ENCODE measurements at places on chromosomes 6 and 20.

DNA sequence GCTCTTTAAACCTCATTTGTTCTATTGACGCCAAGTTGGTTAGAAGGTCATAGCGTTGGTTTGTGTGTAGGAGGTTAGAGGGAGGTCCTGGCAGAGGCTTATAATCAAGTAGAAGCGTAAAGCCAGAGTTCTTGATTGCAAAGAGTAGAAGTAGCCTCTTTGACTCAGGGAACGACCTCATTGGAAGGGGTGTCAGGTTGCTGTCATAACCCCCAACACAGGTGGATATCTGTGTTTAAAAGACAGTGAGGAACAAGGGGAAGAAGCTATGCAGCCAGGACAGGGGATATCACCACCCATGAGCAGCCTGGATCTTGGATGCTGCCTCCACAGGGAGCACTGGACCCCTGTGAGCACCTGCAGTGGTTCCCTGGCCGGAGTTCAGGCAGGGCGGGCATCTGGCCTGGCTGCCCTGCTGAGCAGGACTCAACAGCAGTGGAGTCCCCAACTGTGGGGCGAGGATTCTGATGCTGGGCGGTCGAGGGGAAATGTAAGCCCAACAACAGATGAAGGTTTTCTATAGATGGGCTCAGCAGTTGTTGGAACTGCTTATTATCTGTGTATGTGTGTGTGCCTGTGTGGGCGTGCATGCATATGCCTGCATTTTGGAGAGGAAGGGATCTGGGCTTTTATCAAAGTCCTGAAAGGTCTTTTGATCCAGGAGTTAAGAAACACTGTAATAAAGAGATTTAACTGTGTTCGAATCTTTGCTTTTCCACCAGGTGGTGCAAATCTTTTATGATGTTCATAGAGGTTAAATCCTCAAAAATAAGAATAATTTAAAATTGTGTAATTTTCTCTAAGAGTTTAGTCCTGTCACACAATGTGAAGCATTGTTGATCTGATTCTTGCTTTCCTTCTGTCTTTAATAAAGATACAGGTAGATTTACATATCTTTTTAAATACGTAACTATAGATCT lies 27.7 kb downstream of the HIVEP1 start:
- DNase-seq: no peak

GRCh38 chr20:4465855-4466545 lies 255.7 kb upstream of the PRND start:
- no peak for DNase-seq

- DNase-seq: no peak
Observed at GRCh38 chr20:56989516-56989915, 276.9 kb downstream of the BMP7 start.

- DNase-seq: peak; percentile 87
Observed at GRCh38 chr20:46215913-46216707, 92.2 kb downstream of the CDH22 start.

- DNase-seq: no peak
Observed at GRCh38 chr6:81204731-81205130, 547.8 kb downstream of the TENT5A start.

- no peak for DNase-seq
Observed at GRCh38 chr6:5278047-5278446, 16.7 kb downstream of the FARS2 start.

- DNase-seq: no peak
Observed at GRCh38 chr6:11648889-11649288, 111.3 kb downstream of the TMEM170B start.

GRCh38 chr6:20939161-20939775 lies 405.0 kb downstream of the CDKAL1 start:
- DNase-seq: no peak

DNA sequence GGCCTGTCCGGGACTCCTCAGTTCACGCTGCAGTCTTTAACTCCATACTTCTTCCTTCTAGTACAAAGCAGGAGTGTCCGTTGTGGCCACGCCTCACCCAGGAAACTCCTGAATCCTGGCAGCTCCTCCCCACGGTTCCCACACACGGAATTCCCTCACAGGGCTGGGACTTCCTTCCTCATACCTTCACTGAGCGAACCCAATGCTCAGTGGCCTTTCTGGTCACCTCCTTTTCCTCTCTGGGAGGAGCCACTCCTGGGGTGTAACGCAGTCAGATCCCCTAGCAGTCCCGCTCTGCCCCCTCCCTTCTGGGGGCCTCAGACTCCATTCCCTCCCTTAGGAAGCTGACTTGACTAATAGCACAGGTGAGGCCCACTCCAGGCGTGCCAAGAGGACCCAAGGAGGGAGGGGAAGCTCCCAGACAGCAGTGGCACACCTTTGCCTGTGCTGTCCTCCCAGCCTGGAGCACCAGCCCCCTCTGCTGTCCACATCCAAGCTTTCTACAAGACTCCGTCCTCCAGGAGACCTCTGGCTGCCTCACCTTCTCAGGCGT lies at the start of gene SLC52A3:
SLC52A3 (minus strand) TSS at position 75 of the 553 bp plus-strand sequence. CDS start 2,726 bp downstream, outside the sequence.
- DNase-seq: no peak

DNA sequence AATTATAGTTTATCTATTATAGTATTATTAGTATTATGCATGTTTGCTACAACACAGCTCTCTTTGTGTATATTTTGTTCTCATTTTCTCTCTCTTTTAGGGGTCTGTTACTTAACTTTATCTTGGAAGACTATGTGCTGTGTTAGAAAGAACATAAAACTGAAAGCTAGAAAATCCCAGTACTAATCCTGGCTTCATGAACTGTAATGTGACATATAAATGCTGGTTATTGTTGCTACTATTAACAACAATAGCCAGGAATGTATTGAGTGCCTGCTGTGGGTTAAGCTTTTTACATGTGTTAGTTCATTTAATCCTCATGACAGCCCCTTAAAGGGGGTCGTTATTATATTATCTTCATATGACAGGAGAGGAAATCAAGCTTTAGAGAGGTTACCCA lies 170.0 kb upstream of the DTNBP1 start:
- DNase-seq: no peak

DNA sequence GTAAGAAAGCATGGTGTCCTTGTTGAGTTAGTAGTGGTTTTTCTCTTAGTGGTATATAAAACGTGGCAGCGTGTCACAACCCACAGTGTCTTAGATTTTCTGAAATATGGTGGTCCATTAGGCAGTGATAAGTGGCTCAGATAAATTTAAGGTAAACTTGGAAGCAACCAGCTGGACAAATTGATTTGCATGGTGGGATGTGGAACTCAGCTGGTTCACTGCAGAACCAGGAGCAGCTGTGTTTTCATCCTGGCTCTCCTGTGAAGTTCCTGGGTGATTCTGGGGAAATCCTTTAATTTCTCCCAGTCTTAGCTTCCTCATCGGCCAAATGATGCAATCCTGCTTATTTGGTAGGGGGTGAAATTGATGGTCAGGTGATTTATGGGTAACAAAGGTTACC lies 32.9 kb upstream of the EEF1E1 start:
- DNase-seq: no peak

DNA sequence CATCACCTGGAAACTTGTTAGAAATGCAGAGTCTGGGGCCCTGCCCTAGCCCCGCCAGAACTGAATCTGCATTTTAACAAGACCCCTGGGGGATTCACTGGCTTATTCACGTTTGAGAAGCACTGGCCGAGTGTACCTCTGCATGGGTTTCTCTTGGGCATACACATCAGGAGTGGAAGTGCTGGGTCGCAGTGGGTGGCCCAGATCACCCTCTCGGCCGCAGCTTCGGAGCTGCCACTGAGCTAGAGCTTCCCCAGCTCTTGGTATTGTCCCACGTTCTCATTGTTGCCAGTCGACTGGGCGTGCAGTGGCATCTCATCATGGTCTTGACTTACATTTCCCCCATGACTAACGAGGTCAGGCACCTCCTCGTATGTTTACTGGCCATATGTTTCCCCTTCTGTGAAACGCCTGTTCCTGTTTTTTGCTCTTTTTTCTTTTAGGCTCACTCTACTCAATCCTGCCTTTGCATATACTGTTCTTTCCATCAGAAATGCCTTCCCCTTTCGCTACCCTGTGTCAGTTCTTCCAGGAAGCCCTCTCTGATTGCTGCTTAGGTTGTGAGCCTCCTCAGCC lies 3.0 kb upstream of the DLGAP4 start:
- no peak for DNase-seq

DNA sequence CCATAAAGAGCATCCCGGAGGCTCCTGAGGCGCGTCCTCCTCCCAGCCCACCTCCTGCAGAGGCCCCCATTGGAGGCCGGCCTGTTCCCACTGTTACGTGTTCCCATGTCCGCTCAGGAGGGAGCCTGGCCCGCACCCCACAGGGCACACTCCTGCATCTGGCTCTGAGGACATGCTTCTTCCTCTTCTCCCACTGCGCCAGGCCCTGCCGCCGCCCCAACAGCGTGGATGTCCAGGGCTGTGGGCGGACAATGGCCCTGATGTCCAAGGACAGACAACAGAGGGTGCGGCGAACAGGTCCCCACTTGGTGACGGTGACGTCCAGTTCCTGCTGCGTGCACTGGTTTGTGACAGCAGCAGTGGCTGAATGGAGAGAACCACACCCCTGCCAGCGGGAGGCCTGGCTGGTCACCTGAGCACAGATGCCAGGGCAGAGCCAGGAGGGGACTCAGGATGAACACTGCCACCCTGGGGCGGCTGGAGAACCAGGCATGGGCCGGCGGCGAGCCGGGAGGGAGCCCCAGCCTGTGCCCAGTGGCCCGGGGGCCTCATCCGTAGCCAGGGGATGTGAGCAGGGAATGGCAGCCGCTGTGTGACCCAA lies 26.6 kb downstream of the FRMD1 start:
- DNase-seq: no peak

DNA sequence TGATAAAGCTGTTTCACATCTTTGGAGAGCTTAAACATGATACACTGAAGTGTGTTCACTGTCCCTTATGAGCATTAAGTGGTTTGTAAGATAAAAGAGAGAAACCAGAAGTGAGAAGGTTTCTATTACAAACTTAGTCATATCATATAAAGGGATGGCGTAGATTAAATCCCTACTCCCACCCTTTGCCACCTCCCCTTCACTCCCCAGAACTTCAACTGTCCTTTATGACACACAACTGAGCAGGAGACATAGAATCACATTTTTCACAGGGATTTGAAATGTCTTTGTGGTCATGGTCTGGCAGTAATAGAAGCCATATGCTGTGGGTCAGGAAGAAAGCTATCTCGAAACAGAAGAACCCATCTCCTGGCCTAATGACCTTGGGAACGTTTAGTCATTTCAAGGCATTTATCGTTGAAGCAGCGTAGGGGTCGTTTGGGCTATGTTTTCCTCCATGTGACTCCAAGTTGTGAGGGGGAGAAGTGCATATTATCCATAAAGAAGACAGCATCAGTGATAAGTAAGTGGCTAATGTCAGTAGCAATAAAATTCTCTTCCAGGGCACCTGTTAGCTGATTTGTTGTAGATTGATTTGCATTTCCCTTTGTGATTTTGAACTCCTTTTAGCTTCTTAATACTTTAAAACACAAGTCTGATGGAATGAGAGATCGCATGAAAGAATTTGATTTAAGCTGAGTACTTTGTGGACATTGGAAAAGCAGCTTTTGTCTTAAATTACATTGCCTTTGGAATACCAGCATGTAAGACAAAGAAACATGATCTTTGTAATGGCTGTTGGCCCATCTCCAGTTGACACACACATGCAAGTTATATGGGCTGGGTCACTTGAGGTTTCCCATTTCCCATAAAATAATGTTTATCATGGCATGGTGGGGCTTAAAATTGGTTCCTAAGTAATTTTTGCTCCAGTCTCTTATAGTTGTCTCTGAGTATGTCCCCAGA lies 501.5 kb upstream of the FLRT3 start:
- DNase-seq: no peak

GRCh38 chr6:152112491-152113261 lies 305.2 kb downstream of the ESR1 start:
- no peak for DNase-seq

DNA sequence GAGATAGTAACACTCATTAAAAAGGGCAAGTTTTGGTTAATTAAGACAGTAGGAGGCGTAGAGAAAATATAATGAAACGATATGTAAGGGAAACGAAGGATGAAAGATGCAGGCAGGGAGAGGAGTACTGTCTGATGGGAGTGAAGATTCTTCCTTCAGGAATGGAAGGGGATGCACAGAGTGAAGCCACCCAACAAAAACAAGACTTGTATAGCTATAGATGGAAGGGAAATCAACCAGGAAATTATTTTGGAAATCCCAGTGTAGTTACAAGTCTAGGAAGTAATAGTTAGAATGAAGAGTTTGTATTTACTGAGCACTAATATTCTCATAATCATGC lies 19.7 kb upstream of the HLA-DRB1 start:
- DNase-seq: no peak

GRCh38 chr6:150510576-150510975 lies 89.1 kb upstream of the PLEKHG1 start:
- no peak for DNase-seq

DNA sequence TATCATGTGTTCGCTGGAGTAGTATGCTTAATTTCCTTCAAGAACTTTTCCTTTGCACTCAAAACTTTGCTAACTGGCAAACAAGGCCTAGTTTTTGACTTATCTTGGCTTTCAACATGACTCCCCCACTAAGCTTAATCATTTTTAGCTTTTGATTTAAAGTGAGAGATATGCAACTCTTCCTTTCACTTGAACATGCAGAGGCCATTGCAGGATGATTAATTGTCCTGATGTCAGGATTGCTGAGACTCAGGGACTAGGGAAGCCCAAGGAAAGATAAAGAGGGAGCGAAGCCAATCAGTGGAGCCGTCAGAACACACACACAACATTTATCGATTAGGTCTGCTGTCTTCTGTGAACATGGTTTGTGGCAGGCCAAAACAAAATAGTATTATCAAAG lies 491.4 kb downstream of the CBLN4 start:
- no peak for DNase-seq

- DNase-seq: no peak
Observed at GRCh38 chr20:58092871-58093270, 135.6 kb downstream of the ANKRD60 start.

DNA sequence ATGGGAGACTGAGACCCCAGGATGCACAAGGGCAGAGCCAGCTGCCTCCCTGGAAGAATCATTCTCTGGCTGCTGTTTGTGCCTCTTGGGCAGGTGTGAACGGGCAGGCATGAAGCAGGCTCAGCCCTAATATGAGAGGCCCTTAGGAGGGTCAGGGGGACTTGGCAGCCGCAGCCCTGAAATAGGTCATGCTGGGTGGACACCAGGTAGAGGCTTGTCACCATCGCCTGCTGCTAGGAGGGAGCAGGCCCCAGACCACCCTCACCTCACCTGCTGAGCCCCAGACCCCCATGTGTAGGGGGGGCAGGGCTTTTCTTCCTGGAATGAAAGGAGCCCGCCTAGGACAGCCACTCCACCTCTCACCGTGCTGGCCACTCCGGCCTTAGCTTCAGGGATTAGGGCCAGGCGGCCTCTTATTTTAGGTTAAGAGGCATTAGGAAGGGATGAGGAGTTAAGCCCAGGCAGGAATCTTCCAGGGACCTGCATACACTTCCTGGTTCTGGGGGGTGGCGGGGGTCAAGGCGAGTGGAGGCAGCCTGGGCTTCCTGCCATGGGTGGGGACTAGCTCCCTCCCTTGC lies 92.4 kb downstream of the ASXL1 start:
- DNase-seq: no peak

DNA sequence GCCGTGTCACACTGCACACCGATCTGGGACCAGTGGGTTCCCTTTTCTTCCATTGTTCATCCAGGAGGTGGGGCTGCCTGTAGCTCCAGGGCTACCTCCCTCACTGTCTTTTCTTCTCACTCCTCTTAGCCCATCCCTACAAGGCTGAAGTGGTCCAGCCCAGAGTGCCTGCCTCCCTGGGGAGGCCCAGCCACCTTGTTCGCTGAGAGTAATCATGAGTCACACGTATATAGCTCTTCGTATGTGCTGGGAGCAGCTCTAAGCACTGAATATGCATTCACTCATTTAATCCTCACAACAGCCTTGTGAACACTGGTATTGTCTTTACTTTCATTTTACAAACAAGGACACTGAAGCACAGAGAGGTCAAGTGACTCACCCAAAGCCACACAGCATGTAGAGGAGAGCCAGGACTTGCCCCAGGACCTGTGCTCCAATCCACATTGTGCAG lies 14.7 kb upstream of the CCDC167 start:
- peak; percentile 82 for DNase-seq

All from H54 (cell line).